ENCODE measurements at places on chromosomes 7 and 10. TPM values are rescaled to one million over a fixed set of nuclear protein-coding genes. Genes with fewer than 3 reads are reported as not detected.

- H3K36me3 ChIP-seq = no peaks in the 10 kb centered on the region
- DNase-seq = peak; percentile 2
- no peak overlapping the region for H3K4me3 ChIP-seq
- no peak overlapping the region for H3K27ac ChIP-seq
Measured at GRCh38 chr10:130497056-130498010, 361.1 kb downstream of the GLRX3 start.

- DNase-seq = no peak
- H3K27me3 ChIP-seq = no peaks in the 10 kb centered on the region
- H3K36me3 ChIP-seq = no peaks in the 10 kb centered on the region
- peaks cover 8% of the 10 kb centered on the region for H3K4me1 ChIP-seq
- no peak overlapping the region for H3K27ac ChIP-seq
Measured at GRCh38 chr7:133859231-133859630, 267.9 kb upstream of the LRGUK start.

GRCh38 chr10:88974446-88975376 lies 15.9 kb upstream of the FAS start:
- H3K27me3 ChIP-seq = no peaks in the 10 kb centered on the region
- H3K36me3 ChIP-seq = no peaks in the 10 kb centered on the region
- H3K27ac ChIP-seq = peak overlapping the region; percentile 73
- DNase-seq = no peak
- H3K4me1 ChIP-seq = peaks cover 17% of the 10 kb centered on the region

DNA sequence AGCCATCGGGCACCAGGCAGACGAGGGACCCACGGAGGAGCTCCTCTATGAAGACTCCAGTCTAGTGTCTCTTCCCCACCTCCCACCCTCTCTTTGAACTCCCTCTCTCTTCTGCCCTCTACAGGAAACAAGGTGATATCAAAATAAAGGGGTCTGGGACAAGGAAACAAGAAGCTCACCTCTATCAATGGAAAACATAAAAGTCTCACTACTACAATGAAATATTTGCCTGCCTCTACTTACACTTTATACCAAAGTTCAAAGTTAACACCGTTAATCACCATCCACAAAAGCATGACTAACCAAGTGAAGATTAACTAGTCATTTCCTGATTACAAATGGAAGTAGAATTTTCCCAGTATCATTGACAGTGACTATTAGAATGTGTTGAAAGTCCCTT lies 82.2 kb downstream of the PARD3 start:
- H3K4me3 ChIP-seq = no peak overlapping the region
- H3K27ac ChIP-seq = no peak overlapping the region
- peaks cover 47% of the 10 kb centered on the region for H3K4me1 ChIP-seq
- no peaks in the 10 kb centered on the region for H3K27me3 ChIP-seq
- H3K36me3 ChIP-seq = no peaks in the 10 kb centered on the region

DNA sequence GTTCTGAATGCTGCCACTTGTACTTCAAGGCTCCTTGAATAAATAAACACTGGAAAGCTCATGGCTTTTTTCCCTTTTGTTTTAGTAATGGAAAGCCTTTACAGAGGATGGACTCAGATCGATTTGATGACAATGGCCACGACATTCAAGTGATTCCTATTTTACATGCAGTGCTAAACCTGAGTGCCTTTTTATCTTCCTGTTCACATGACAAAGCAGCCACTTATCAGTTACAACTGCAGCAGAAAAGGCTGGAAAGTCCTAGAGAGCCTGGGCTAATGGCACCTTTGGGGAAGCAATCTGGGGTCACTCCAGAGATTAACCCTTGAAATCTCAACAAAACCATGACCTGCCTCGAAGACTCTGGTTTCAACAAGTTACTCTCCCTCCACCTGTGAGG lies 249.0 kb upstream of the AUTS2 start:
- H3K36me3 ChIP-seq = no peaks in the 10 kb centered on the region
- no peaks in the 10 kb centered on the region for H3K4me1 ChIP-seq
- no peak overlapping the region for H3K27ac ChIP-seq
- no peaks in the 10 kb centered on the region for H3K27me3 ChIP-seq

- H3K36me3 ChIP-seq = no peaks in the 10 kb centered on the region
- H3K27me3 ChIP-seq = no peaks in the 10 kb centered on the region
- no peak overlapping the region for H3K4me3 ChIP-seq
- no peak overlapping the region for H3K27ac ChIP-seq
- peaks cover 11% of the 10 kb centered on the region for H3K4me1 ChIP-seq
- DNase-seq = no peak
Measured at GRCh38 chr10:102519246-102519825, 15.6 kb downstream of the SUFU start.

- H3K4me3 ChIP-seq = no peak overlapping the region
- no peak for DNase-seq
- peaks cover 35% of the 10 kb centered on the region for H3K4me1 ChIP-seq
- no peak overlapping the region for H3K27ac ChIP-seq
- peaks cover 52% of the 10 kb centered on the region for H3K27me3 ChIP-seq
Measured at GRCh38 chr7:25852939-25853271, 299.1 kb upstream of the NFE2L3 start.

DNA sequence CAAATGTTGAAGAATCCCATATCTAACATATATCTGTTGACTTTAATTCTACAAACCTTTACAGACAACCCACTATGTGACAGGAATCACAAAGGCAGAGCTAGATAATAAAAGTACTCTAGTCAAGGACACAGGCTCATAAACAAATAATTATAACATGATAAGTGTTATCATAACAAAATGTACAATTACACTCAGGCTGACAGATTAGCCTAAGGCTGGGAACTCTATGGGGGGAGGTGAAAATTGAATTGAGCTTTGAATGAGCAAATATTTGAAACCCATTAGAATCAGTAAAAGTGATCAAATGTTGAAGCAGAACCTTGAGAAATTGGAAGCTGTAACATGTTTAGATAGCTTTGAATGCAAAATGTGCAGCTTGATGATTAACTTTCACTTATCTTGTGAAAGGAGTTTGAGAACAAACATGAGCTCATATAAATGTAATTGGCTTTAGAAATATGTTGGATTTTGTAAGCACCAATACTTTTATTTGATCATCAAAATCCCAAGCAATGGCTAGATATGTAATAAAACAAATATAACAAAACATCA lies 970.2 kb downstream of the SORCS3 start:
- DNase-seq = peak; percentile 18
- no peak overlapping the region for H3K27ac ChIP-seq
- H3K4me3 ChIP-seq = no peak overlapping the region
- peaks cover 61% of the 10 kb centered on the region for H3K4me1 ChIP-seq

- H3K4me1 ChIP-seq = peaks cover 5% of the 10 kb centered on the region
- no peaks in the 10 kb centered on the region for H3K36me3 ChIP-seq
- DNase-seq = no peak
- no peak overlapping the region for H3K27ac ChIP-seq
- H3K4me3 ChIP-seq = no peak overlapping the region
Measured at GRCh38 chr10:44922021-44922420, 10.9 kb downstream of the TMEM72 start.

DNA sequence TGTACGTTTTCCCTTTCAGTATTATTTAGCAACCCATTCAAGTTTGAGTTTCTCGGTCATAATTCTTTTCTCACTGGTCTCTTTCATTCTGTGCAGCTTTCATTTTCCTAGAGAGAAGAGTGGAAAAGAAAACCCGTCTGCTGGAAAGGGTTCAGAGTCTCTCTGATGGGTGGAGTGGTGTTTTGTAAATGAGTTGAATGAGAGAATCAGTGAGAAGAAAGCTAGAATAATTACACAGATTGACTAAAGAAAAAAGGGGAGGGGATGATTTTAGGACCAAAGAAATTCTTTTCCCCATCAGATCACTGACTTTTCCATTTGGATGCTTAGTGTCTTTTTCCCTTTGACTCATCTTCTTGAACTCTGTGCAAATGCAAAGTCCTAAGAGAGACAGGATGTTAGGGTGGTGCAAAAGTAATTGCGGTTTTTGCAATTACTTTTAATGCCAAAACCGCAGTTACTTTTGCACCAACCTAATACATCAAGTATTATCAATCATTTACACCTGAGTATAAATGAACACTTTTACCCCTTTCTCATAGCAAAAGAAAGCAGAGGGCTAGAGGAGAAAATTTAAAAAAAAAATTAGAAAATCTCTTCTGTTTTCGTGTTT lies 242.1 kb upstream of the SP4 start:
- H3K4me1 ChIP-seq = no peaks in the 10 kb centered on the region
- H3K36me3 ChIP-seq = no peaks in the 10 kb centered on the region
- H3K27ac ChIP-seq = no peak overlapping the region
- H3K4me3 ChIP-seq = no peak overlapping the region
- no peaks in the 10 kb centered on the region for H3K27me3 ChIP-seq
- DNase-seq = no peak

SLC26A3 gene
- total RNA-seq = not detected

TRAPPC14 gene
- total RNA-seq = 27.7 TPM

MEST gene
- total RNA-seq = 68.9 TPM

HBP1 gene
- 30.3 TPM for total RNA-seq

IDI2 gene
- total RNA-seq = not detected

MAT1A gene
- total RNA-seq = 11.9 TPM

ZNF727 gene
- 8.2 TPM for total RNA-seq

SEMA4G gene
- 10.5 TPM for total RNA-seq

PDE1C gene
- total RNA-seq = 1.8 TPM
